ENCODE measurements at places on chromosomes 1 and 21.

GRCh38 chr1:42797979-42798378, 13.2 kb downstream of the TMEM269 start:
- DNase-seq, result no peak

DNA sequence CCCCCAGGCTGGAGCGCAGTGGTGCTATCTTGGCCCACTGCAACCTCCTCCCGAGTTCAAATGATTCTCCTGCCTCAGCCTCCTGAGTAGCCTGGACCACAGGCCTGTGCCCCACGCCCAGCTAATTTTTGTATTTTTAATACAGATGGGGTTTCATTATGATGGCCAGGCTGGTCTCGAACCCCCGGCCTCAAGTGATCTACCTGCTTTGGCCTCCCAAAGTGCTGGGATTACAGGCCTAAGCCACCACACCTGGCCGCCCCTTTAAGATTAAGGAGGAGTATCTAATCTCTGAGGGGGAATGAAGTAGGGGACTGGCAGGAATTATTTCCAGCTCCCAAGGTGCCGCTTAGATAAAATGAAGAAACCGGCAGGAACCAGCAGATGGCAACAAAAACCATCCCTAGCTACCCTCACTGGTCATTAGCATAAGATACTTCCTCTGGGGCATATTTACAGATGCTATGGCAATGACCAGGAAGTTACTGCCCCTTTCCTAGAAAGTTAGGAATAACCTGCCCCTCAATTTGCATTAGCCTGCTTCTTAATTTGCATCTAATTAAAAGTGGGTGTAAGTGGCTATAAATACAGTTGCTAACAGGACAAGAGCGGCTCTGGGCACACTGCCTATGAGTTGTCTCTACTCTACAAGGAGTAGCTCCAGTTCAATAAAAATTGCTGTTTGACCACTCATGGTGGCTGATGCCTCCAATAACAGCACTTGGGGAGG, 7.1 kb upstream of the NSUN4 start:
- DNase-seq, result peak; percentile 40

DNA sequence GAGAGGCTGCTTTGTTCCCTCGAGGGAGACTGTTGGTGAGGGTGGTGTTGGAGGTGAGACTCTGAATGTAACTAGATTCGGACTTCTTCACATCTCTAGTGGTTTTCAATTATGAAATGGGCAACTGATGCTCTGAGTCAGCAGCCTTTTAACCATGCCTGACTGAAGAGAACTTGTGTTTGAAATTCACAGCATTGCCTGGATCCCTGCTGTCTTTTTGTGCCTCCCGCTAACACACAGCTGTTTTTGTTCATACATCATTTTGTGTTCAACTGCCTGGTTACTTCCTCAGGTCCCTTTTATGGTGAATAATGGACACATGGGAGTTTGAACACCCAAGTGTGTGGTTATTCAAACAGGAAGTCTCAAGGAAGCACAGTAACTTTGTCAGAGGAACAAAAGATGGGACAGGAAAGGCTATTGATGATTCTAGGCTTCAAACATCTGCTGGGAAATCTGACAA, 16.8 kb downstream of the LAMC1 start:
- DNase-seq, result peak; percentile 91

DNA sequence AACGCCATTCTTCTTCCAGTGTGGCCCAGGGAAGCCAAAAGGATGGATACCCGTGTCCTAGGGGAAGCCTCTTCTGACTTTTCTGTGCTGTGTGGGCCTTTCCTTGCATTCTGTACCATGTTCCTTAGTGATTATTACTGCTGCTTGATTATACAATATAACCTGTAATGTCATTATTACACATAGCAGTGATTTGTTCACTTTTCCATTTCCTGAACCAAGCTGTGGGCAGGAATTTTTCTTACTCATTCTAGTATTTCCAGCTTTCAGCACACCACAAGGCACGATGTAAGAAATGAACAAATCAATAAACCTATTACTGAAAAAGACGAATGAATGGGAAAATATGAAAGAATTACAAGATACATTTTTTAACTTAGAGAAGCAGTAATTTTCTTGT, 8.4 kb upstream of the USP33 start:
- no peak for DNase-seq

DNA sequence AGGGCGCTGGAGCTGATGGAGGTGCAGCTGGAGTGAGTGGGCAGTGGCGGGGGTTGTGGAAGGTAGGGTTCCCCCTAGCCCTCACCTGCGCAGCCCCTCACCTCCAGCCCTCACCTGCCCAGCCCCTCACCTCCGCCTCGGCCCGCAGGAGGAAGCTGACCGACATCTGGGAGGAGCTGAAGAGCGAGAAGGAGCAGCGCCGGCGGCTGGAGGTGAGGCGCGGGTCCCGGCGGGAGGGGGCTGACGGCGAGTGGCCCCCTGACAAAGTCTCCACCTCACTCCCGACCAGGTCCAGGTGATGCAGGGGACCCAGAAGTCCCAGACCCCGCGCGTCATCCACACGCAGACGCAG, 2.7 kb downstream of the EVA1B start:
- DNase-seq, result no peak

DNA sequence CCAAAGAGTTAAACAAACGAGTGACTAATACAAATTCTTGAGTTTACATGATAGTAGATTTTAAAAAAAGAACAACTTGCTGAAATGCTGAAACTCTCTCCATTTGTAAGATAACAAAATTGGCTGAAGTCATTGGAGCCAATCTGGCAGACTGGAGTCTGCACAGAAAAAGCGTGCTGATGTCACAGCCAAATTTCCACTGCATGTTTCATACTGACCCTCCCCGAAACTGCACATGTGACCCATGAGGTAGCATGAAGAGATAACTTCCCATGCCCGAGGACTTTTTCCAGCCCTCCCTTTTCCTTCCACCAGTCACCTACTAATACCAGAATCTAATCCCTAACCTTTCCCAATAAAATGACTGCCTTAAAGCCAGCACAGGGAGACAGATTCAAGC, 1.2 kb upstream of the LELP1 start:
- peak; percentile 7 for DNase-seq

- peak; percentile 99 for DNase-seq
These were observed 3.2 kb downstream of the ATP1B1 start for GRCh38 chr1:169109561-169110134.

DNA sequence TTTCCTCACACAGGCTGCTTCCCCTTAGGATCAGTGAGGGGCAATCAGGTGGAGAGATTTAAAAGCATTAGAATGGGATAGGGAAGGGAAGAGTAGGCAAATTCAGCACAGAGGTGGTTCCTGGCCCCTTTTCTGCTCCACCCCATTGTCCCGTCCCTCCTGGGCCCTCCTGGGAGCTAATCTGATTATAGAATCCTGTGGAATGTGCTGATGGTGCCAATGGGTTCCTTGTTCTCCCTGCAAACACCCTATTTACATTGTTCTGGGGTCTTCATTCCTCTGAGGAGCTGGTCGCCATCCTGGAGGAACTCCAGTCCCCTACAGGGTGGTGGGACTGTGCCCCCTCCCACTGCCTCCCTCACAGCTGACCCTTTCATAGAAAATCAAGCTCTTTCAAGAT, 34.4 kb upstream of the LRP8 start:
- no peak for DNase-seq

GRCh38 chr1:158685085-158685484, 1.4 kb downstream of the SPTA1 start:
- DNase-seq, result no peak

DNA sequence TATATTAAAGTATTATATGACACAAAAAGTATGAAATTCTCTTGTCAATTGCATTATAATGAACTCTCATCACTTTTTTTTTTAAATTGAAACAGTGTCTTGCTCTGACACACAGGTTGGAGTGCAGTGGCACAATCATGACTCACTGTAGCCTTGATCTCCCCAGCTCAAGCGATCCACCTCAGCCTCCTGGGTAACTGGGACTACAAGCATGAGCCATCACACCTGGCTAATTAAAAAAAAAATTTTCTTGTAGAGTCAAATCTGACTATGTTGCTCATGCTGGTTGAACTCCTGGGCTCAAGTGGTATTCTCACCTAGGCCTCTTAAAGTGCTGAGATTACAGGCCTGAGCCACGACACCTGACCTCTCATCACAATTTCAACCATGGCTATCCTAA, 259.3 kb downstream of the S1PR1 start:
- no peak for DNase-seq

- no peak for DNase-seq
These were observed 6.2 kb upstream of the CA6 start for GRCh38 chr1:8939362-8939995.

GRCh38 chr1:66624412-66625060, 90.6 kb downstream of the SGIP1 start:
- peak; percentile 86 for DNase-seq

- no peak for DNase-seq
These were observed 2.1 kb downstream of the PRELP start for GRCh38 chr1:203477748-203478147.

DNA sequence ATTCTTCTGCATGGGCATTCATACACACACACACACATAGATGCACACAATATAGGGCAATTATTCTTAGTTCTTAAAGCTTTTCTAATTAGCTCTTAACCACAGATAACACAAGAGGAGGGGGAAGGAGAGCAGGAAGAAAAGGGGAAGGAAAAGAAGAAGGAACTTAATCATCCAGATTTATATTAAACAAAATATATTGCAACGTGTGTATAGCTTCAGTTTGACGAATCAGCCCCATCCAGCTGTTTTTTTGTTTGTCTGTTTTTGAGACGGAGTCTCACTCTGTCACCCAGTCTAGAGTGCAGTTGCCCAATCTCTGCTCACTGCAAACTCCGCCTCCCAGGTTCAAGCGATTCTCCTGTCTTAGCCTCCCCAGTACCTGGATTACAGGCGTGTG, 21.7 kb upstream of the ANKRD13C start:
- DNase-seq, result no peak

- peak; percentile 53 for DNase-seq
These were observed 43.1 kb upstream of the PIGC start for GRCh38 chr1:172486805-172487454.

DNA sequence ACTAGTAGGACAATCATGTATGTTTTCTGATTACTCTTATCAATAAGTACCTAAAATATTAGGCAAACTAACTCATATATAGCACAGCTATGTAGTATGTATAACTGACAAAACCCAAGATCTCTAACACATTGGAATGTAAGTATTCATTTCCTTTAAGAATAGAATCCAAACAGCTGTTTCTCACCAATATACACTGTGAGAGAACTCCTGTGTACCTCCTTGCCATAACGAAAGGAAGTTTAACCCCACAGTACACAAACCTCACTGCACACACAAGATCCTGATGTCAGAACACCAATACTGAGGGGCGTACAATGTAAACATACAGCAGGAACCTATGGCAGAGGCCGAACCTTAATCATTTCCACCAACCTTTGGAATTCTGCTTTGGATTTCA, 113.0 kb downstream of the SMYD3 start:
- DNase-seq, result no peak

DNA sequence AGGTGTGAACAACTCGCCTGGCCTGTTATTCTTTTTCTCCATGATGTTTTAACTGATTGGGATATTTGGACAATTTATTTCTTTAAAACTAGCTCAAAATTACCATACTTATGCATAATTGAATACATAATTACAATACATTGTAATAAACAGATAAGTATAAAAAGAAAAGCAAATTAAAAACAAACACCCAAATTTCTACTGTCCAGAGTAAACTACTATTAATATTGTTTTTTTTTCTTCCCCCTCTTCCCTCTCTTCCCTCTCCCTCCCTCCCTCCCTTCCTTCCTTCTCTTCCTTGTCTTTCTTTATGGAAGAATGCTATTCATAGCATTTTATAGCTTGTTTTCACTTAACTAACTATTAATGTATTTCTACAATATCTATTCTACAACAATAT, 117.7 kb upstream of the IVNS1ABP start:
- no peak for DNase-seq

- DNase-seq, result peak; percentile 7
These were observed at the start of gene MARK1 for GRCh38 chr1:220527908-220528678. Gene MARK1, plus strand, starts transcription at chr1:220528136. Its CDS starts 687 bp downstream, at chr1:220528823.

GRCh38 chr1:67190942-67191341, 24.7 kb downstream of the IL23R start:
- DNase-seq, result no peak

DNA sequence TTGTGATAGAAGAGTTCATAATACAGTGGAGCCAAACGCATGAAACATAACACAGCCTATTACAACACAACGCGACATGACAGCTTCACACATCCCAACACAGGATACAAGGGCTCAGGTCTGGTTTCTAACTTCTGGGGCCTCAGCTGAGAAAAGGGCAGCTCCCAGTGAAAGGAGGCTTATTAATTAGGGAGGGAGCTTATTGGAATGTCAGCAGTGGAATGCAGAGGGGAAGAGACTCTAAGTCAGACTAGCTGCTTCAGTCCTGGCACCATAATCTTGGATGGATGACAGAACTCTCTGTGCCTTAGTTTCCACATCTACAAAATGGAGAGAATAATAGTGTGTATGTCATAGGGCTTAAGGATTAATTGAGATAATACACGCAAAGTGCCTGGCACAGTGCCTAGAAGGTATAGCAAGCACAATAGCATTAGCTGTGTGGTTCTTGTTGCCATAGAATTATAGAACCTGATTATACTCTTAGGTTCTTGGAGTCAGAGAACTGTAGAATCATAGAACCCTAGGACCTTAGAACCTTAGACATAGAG, 22.7 kb upstream of the SLC2A1 start:
- no peak for DNase-seq

DNA sequence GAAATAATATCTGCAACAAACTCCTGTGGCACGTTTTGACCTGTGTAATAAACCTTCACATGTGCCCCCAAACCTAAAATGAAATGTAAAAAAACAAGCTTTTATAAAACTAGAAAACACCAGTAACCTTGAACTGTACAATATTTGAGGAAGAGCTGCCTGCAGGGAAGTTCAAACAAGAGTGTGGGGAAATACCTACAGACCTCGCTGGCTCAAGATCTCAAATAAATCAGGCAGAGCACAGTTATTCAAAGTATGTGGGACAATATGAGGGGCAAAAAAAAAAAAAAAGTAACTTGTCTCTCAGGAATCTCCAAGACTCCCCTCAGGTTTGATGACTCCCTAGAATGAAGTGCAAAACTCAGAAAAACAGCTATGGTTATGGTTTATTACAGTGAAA, 37.9 kb upstream of the PPIH start:
- DNase-seq, result peak; percentile 2

DNA sequence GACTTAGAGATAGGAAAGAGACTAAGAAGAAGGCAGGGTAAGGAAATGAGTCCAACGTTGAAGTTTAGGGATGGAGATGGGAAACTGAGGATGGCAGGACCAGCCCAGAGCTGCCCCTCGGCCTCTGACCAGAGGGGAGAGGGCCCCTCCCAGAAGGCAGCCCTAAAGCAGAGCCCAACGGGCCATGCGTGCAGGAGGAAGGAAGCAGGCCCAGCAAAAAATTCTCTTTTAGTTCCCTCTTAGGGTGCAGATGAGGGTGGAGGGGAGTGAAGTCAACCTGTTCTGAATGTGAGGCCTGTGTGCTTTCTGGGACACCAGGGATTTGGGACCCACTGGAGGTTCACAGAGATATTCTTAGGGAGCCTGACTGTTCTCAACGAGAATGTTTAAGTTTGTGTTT, 225.4 kb downstream of the RHOU start:
- DNase-seq, result no peak

- DNase-seq, result peak; percentile 73
These were observed 26.2 kb upstream of the DYNLT5 start for GRCh38 chr1:66725885-66726665.
